ENCODE measurements at places on chromosomes 2 and 18.
A peak's percentile ranks its signal among the peaks of the same experiment; 100 is the strongest.

- DNase-seq, result no peak
Measured at GRCh38 chr18:45801416-45802004, 24.0 kb upstream of the SIGLEC15 start.

GRCh38 chr18:21321711-21322110 lies 79.7 kb downstream of the GREB1L start:
- no peak for DNase-seq

DNA sequence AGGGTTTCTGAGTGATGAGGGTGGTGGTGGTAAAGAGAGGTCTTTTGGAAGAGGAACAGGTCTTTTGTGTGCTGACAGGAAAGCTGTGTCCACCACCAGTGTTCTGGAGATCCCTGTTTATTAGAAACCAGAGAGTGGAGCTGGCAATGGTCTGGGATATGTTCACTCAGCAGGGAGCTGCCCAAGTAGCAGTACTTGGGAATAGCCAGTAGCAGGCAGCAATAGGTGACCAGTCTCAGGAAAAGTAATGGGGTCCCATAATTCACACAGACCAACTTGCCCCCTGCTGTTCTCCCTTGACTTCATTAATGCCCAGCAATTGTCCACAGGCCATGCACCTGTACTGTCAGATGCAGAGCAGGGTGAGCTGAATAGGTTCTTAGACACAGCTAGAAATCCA lies 1.8 kb downstream of the TSPYL6 start:
- no peak for DNase-seq

DNA sequence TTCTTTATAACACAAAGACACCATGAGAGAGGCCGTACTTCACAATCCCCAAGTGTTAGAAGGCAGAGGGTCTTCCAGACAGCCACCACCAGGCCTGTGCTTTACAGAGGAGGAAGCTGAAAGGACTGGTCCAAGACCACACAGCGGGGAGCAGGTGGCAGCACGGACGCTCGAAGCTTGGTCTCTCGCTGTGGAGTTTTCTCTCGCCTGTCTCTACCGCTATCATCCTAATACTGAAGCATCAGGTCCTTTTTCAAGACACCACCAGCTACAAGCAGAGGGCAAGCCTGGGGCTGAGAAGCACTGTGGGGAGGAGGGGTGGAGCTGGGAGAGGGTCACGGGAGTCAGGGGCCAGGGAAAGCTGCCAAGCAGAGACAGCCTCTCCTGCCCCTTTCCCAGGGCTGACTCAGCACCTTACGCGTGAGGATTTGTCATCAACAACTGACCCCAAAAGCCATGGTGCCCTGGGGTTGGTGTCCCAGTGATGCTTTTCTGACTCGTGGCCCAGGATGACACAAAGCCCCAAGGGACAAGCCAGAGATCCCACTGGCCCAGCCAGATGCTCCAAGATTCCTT lies 31.9 kb upstream of the FOSL2 start:
- no peak for DNase-seq

DNA sequence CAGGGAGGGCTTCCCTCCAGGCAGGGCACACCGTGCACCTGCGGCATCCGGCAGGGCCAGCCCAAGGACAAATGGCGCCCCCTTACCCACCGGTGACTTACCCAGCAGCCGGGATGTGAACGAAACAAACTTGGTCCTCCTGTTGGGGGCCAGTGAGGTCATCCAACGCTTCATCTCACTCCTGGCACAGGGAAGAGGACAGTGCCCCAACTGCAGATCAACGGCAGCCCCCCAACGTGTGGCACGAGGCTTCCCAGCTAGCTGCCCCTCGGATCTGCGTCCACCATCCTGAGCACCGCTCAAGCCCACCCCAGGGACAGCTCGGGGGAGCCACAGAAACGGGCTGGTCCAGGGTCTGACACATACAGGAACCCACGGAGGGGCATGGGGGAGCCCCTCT lies 12.0 kb downstream of the SNORC start:
- no peak for DNase-seq

DNA sequence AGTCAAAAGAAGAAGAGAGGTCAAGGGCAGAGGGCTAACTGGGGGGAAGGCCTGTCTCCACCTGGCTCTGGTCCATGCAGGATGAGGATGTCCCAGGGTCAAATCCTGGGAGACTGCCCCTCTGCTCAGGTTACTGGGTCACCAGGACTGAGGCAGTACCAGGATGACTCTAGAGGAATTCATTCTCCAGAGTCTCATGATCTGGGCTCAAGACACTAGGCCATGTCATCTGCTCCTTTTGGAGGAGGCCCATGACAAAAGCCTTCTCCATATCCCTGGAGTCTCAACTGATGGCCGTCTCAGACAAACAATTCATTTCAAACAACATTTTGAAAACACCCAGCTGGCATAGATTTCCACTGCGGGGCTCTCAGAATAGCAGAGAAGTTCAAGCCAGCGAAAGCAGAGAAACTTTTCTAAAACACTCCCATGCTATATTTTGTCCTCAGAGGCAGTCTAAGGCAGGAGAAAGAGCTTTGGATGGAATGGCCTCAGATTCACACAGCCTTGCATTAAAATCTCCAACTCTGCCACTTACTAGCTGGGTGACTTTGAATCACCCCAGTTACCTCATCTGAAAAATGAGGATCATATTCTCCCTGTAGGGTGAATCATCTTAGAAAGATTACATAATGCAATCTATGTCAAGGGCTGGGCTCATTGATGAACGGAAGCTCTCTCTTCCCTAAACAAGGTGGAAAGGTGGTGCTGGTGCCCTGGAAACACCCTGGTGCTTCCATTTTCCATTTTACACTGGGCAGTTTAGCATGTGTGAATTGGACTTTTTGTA lies 48.8 kb upstream of the LCLAT1 start:
- DNase-seq, result no peak

- DNase-seq, result peak; percentile 31
Measured at GRCh38 chr2:96528006-96528699, 8.4 kb upstream of the ARID5A start.

DNA sequence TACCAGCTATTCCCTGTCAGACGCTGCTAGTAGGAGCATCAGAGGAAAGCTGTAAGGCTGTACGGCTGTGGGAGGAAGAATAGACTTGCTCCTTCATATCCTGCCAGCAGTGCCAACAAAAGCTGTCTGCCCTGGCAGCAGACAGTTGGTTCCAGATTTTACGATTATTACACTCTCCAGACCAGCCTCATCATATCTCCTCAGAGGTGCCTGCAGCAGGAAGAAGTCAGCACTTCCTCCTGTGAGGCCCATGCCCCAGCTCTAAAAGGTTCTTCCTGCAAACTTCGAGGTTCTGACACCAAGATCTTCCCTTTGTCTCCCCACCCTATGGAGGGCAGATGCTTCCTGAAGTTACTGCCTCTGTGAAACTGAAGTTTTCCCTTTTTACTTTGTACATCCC lies 537.7 kb upstream of the PKDCC start:
- no peak for DNase-seq

DNA sequence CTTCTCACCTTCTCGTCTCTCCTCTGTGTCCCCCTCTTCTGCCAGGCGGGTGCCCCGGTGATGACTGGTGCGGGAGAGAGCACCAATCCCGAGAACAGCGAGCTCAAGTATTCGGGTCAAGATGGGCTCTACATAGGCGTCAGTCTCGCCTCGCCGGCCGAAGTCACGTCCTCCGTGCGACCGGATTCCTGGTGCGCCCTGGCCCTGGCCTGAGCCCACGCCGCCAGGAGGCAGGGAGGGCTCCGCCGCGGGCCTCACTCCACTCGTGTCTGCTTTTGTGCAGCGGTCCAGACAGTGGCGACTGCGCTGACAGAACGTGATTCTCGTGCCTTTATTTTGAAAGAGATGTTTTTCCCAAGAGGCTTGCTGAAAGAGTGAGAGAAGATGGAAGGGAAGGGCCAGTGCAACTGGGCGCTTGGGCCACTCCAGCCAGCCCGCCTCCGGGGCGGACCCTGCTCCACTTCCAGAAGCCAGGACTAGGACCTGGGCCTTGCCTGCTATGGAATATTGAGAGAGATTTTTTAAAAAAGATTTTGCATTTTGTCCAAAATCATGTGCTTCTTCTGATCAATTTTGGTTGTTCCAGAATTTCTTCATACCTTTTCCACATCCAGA lies 31.3 kb downstream of the GATA6 start:
- DNase-seq, result no peak

- no peak for DNase-seq
Measured at GRCh38 chr2:149743842-149744448, 156.4 kb upstream of the MMADHC start.

- DNase-seq, result no peak
Measured at GRCh38 chr2:239014458-239015217, 166.8 kb downstream of the TWIST2 start.

DNA sequence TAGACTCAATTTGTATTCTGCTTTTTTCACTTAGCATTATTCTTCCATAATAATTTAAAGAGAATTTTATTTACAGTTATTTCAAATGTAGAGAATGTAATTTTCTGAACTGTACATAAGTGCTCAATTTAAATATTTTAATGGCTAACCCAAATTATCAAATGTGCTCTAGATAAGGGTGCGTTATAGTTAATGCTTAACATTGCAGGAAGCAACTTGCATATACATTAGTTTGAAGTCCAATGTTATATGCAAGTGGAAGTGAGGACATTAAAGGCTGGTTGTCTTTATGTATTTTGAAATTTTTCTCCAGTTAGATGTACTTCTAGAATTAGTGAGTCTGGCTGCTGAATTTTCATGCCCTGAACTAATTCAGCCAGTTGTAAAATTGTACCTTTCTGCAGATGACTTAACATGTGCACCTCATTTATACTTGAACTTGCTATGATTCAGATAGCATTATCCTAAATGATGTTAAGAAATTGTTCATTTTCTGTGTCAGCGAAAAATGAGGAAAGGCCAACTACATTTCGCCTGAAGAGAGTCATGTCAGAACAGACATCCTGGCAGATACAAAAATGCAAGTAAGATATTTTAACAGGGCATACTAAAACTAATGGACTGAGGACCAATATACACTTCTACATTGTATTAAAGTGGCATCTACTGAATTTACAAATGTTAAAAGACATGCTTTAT lies 59.2 kb upstream of the GAREM1 start:
- DNase-seq, result no peak

GRCh38 chr2:197599285-197599965 lies 76.0 kb downstream of the RFTN2 start:
- DNase-seq, result no peak

- no peak for DNase-seq
Measured at GRCh38 chr2:231640641-231641111, 48.0 kb downstream of the TEX44 start.

DNA sequence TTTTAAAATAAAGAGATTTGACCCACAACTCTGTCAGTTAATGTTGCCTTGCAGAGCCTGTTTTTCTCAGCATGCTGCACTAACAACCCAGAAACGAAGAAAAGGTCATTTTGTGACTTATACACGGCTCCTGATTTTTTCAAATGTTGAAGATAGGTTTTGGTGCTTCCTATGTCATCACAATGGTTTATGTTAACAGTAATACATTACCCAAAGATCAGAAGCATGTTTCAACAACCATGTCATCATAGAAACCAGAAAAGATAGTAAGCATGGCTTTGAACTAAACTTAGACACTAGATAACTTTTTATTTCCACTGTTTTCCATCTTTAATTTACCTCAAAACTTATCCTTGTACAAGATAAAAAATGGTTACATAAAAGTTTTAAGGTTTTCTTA lies 10.1 kb downstream of the BAZ2B start:
- DNase-seq, result no peak

- DNase-seq, result no peak
Measured at GRCh38 chr2:10033251-10034006, 9.9 kb upstream of the KLF11 start.

GRCh38 chr2:43178602-43179542 lies 47.5 kb downstream of the ZFP36L2 start:
- no peak for DNase-seq

GRCh38 chr2:219460424-219460926 lies 25.8 kb downstream of the SPEG start:
- no peak for DNase-seq

- DNase-seq, result no peak
Measured at GRCh38 chr2:55119711-55120487, 69.6 kb upstream of the RTN4 start.

GRCh38 chr18:61898640-61899101 lies 5.9 kb upstream of the RNF152 start:
- no peak for DNase-seq

- no peak for DNase-seq
Measured at GRCh38 chr2:215949991-215950404, 63.4 kb downstream of the MREG start.

DNA sequence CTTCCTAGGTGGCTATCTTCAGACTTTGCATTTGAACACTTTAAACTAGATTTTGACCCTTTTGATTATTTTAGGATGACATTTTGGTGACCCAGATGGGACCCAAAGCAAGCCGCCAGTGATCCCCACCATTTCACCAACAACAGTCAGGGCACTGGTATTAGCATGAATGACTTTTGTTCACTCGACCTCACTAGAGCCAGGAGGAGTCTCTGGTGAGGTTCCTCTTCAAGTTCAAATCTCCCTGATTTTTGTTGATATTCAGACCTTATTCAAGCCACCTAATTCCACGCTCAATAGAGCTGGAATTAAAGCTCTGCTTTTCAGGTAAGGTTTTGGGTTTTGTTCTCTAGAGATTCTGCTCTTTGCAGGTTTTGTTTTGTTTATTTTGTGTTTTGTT lies 202.3 kb downstream of the MREG start:
- DNase-seq, result no peak

DNA sequence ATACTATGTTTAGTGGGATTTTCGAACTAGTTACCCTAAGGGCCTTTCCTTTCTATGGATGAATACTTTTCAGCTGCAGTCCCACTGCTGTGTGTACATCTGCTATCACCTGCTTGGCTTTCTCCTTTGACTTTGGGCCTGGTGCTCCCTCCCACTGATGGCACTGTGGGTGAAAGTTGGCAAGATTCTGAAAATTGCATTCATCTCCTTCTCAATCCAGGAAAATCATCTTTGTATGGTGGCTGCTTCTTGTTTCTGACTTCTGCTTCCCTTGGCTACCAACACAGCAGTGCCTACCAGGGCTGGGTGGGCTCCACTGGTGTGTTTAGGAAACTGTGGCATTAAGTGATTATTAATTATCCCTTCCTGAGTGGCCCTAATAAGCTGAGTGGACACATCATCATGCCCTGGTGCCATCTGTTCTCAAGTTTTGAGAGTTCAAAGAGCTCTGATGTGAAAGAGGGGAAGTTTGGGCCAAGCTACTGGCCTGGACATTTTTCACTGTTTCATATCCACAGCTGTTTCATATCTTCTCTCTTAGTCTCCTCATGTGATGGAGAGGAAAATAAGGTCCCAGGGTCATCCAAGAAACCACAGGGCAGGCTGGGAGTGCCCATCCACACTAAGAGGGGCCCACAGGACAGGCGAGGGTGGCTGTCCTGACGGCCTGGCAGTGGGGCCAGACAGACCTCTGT lies 16.7 kb downstream of the HK2 start:
- no peak for DNase-seq

DNA sequence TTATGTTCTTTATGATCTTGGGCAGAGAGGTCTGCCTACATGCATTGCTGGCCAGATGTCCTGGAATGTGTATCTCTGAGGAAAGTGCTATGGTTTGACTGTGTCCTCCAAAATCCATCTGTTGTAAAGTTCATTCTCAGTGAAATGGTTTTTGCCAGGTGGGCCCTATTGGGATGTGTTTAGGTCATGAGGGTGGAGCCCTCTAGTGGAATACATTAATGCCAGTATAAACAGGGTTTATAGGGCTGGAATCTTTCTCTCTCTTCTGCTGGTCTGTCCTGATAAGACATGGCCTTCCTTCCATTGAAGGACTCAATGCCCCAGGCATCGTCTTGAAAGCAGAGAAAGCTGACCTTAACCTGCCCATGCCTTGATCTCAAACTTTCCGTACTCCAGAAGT lies 258.5 kb downstream of the RPIA start:
- DNase-seq, result no peak
